ENCODE measurements at places on chromosomes 5 and 9. TPM values are rescaled to one million over a fixed set of nuclear protein-coding genes. Genes with fewer than 3 reads are reported as not detected.

DNA sequence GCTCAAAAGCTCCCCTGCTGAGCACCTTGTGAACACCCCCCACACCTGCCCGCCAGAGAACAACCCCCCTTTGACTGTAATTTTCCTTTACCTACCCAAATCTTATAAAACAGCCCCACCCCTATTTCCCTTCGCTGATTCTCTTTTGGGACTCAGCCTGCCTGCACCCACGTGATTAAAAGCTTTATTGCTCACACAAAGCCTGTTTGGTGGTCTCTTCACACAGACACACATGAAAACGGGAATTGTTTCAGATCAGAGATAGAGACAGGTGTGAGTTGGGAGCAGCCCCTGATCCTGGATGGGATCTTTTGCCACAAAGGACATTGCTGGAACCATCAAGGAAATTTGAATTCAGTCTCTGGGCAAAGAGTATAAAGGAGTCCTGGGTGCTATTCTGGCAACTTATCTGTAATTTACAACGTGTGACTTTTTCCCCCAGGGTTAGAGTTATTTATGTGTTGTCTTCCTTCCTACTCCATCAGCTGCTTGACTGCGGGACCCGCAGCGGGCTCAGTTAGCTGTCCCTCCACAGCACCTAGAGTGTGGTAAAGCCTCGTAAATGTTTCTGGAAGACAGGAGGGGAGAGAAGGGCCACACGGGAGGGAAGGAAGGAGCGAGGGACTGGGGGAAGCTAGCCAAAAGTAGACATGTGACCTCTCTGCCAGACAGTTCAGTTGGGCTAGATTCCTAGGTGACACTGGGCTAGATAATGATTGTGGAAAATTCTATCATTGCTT is 437.0 kb downstream of the ZNF608 start:
- H3K36me3 ChIP-seq, result no peaks in the 10 kb centered on the region
- H3K4me3 ChIP-seq, result no peak overlapping the region
- DNase-seq, result no peak
- no peaks in the 10 kb centered on the region for H3K27me3 ChIP-seq
- H3K4me1 ChIP-seq, result peaks cover 15% of the 10 kb centered on the region

DNA sequence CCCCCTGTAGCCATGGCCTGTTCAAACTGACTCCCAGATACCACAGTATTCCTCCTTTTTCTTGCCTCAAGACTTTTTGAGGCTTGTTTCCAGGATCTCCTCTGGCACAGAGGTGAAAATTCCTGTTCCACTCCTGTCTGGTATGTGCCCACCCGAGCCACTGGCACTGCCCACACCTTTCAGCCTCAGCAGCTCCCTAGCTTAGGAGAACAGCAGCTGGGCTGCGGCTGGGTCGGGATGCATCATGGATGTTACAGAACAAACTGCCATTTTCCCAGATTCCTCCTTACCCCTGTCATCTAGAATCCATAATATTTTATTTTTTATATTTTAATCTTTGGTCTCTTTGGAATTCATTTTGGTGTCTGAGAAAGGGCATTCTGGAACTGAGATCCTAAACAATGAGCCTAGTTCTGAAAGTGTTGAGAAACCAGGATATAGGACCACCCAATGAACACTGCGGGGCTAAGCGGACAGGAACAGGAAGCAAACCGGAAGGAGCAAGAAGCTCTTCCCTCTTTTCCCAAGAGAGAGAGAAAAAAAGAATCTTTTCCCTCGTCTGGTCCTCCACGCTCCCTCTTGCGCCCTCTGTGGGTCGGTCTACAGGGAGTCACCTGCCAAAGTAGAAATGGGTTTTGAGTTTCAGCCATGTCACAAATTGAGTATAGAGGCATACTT is 12.5 kb downstream of the OR2S2 start:
- no peak overlapping the region for H3K4me3 ChIP-seq
- no peaks in the 10 kb centered on the region for H3K36me3 ChIP-seq
- peaks cover 16% of the 10 kb centered on the region for H3K4me1 ChIP-seq
- DNase-seq, result no peak
- no peaks in the 10 kb centered on the region for H3K27me3 ChIP-seq
- H3K27ac ChIP-seq, result no peak overlapping the region

- H3K4me1 ChIP-seq, result peaks cover 21% of the 10 kb centered on the region
- H3K36me3 ChIP-seq, result no peaks in the 10 kb centered on the region
- H3K27me3 ChIP-seq, result no peaks in the 10 kb centered on the region
These were observed 299.4 kb downstream of the ZSWIM6 start for GRCh38 chr5:61631438-61631941.

GRCh38 chr5:4614088-4614487 is 526.0 kb upstream of the ADAMTS16 start:
- no peak for DNase-seq
- no peaks in the 10 kb centered on the region for H3K4me1 ChIP-seq
- no peaks in the 10 kb centered on the region for H3K27me3 ChIP-seq
- H3K36me3 ChIP-seq, result no peaks in the 10 kb centered on the region
- no peak overlapping the region for H3K27ac ChIP-seq

DNA sequence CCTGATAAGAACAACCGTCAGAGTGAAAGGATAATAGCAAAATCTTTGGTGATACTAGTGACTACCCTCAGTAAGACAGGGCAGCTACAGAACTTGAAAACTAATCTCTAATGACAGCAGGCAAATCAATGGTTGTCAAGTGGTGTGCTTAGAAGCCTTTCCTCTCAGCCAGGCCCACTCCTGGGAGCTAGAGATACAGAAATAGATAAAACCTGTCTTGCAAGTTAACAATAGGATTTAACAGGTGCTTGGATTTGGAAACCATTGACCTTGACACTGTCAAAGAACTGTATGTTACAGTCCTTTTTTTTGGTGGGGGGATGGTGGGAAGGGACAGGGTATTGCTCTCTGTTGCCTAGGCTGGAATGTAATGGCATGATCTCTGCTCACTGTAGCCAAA is 118.6 kb downstream of the BASP1 start:
- no peaks in the 10 kb centered on the region for H3K27me3 ChIP-seq
- H3K4me1 ChIP-seq, result no peaks in the 10 kb centered on the region
- H3K27ac ChIP-seq, result no peak overlapping the region
- no peaks in the 10 kb centered on the region for H3K36me3 ChIP-seq
- no peak overlapping the region for H3K4me3 ChIP-seq

WWC1 gene
- total RNA-seq, result 3.0 TPM

DNA sequence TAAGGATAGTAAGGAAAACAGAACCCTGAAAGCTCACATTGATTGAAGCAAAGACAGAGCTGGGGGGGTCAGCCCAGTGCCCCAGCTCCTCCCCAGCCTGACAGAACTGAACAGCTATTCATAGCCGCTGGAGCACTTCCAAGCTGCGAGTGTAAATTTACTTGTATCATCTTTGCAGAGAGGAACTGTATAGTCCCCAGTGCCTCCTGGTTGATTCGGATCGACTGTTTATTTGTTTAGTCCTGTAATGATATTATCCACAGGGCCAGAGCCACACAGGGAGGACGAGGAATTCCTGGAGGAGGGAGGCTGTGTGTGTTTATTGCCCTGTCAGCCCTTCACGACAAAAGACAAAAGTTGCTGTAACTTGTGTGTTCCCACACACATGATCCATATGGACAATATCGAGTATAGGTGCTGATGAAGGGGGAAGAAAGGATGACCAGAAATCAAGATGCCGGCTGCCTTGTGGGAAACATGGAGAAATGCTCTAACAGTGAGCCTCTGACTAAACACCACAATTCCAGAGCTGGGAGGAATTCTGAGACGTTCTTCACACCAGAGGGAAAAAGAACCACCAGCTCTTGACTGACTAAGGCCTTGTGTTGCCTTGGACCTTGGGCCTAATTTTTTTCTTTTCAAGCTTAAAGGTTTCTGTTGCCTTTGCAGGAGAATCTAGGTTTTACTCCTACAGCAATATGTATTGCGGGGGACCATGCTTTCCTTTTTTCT is 31.1 kb downstream of the FOXD1 start:
- H3K27ac ChIP-seq, result peak overlapping the region; percentile 64
- no peak overlapping the region for H3K4me3 ChIP-seq
- no peak for DNase-seq

DNA sequence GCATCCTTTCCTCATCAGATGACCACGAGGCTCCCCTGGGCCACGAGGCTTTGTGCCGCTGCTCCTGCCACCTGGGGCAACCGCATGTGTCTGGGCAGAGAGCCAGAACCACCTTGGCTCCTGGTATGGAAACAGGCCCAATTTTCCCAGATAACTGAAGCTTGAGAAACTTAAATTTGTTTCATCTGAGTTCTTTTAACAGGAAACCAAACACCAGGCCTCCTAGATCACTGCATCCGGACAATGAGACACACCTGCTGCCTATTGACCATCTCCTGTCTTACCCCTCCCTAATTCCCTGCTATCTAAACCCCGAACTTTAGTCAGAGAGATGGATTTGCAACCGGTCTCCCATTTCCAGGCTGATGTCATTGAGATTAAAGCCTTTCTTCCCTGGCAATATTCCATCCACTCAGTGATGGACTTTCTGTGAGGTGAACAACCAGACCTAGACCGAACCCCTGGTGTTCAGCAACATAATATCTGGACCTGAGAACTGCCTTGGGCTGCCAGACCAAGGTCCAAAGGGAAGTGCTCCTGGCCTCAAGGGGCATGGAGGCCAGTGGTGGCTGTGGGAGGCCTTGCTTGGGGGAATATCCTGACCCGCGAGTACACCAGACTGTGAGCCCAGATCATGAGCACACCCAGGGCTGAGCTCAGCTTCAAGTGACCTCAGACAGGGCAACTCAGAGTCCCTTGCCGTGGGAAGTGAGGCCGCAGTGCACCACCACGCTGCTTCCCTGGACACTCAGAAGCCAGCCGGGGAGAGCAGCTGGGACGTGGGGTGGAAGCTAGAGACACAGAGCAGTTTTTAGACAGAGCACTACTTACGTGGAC is 199.7 kb downstream of the HSPA4 start:
- no peaks in the 10 kb centered on the region for H3K4me1 ChIP-seq
- H3K27me3 ChIP-seq, result no peaks in the 10 kb centered on the region
- no peaks in the 10 kb centered on the region for H3K36me3 ChIP-seq
- H3K4me3 ChIP-seq, result no peak overlapping the region

DNA sequence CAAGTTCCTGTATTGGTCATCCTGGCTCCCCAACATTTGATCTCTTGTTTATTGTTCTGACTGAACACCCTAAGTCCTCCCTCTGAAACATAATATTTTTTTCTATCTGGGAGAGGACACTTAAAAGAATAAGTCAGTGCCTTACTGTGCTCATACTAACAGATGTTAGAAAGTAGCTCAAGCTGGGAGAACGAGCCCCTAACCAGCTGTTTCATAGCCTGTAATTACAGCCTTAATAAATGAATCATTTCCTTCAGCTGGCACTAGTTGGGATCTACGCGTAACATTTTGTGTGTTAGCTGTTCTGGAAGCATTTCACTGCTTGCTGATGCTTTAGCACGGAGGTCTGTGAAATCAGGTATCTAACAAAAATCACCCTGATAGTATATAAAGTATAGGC is 345.9 kb upstream of the RIOK2 start:
- no peaks in the 10 kb centered on the region for H3K4me1 ChIP-seq
- no peak overlapping the region for H3K4me3 ChIP-seq
- H3K27ac ChIP-seq, result no peak overlapping the region
- DNase-seq, result no peak
- no peaks in the 10 kb centered on the region for H3K36me3 ChIP-seq

- no peaks in the 10 kb centered on the region for H3K4me1 ChIP-seq
- H3K36me3 ChIP-seq, result no peaks in the 10 kb centered on the region
- DNase-seq, result no peak
- no peak overlapping the region for H3K27ac ChIP-seq
- H3K27me3 ChIP-seq, result no peaks in the 10 kb centered on the region
These were observed 172.1 kb downstream of the PPP2R2B start for GRCh38 chr5:146706321-146706972.

GADD45G gene
- 90.3 TPM for total RNA-seq

- H3K4me3 ChIP-seq, result no peak overlapping the region
- H3K27ac ChIP-seq, result peak overlapping the region; percentile 81
- H3K36me3 ChIP-seq, result peaks cover 33% of the 10 kb centered on the region
- H3K4me1 ChIP-seq, result peaks cover 36% of the 10 kb centered on the region
These were observed 34.5 kb upstream of the NCS1 start for GRCh38 chr9:130137641-130138081.

BARHL1 gene
- total RNA-seq, result not detected

PCDHA10 gene
- 0.33 TPM for total RNA-seq

TRIM36 gene
- total RNA-seq, result 2.6 TPM

ZBED3 gene
- total RNA-seq, result 15.0 TPM

- H3K27me3 ChIP-seq, result peaks cover 71% of the 10 kb centered on the region
- no peak overlapping the region for H3K4me3 ChIP-seq
- DNase-seq, result no peak
These were observed 38.4 kb upstream of the BARHL1 start for GRCh38 chr9:132543960-132544359.

DNA sequence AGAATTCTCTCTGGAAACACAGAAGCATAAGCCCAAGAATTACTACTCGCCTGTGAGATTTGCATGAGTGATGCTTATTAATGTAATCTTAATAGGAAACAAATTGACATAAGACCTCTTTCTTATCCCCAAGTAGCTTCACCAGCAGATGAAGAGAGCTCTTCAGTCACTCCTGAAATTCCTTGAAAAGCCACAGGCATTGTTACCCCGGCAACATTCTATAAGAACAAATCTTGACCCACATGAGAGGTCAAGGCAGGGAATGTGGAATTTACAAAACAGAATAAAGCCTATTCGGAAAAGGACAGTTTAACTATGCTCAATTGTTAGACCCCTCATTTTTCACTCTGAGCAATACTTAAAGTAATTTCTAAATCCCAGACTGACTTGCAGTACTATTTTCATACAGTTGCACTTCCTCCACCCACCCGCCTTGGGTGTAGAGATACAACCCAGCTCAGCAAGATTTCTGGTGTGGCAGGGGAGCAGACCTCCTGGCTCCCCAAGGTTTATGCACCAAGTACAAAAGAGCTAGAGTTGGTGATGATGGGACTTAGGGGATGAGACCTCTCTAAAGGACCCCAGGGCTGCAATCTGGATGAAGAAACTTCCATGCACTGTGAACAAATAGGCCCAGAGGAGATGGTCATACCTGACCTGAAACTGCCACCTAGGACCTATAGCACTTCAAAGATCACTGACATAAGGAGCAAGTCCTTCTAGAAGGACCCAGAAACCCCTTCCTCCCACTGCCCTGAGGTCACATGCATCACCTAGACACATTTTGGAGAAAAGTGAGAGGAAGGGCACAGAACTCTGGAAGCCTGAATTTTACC is 242.1 kb downstream of the ZNF608 start:
- no peaks in the 10 kb centered on the region for H3K27me3 ChIP-seq
- no peak overlapping the region for H3K27ac ChIP-seq
- no peaks in the 10 kb centered on the region for H3K36me3 ChIP-seq

CRHBP gene
- 0.84 TPM for total RNA-seq

- H3K4me3 ChIP-seq, result peak overlapping the region; percentile 96
- H3K27me3 ChIP-seq, result no peaks in the 10 kb centered on the region
- no peaks in the 10 kb centered on the region for H3K36me3 ChIP-seq
These were observed 475 bp downstream of the DDX31 start for GRCh38 chr9:132669319-132669697.

GRCh38 chr9:123478160-123478559 is 122.2 kb downstream of the CRB2 start:
- DNase-seq, result no peak
- H3K36me3 ChIP-seq, result no peaks in the 10 kb centered on the region
- no peak overlapping the region for H3K27ac ChIP-seq

GRCh38 chr9:5453673-5454072 is 3.3 kb downstream of the CD274 start:
- no peak overlapping the region for H3K27ac ChIP-seq
- no peaks in the 10 kb centered on the region for H3K36me3 ChIP-seq
- H3K4me1 ChIP-seq, result peaks cover 16% of the 10 kb centered on the region
- H3K27me3 ChIP-seq, result no peaks in the 10 kb centered on the region
- DNase-seq, result no peak

Data from esophagus muscularis mucosa (tissue), 4 donors.